ENCODE measurements at places on chromosomes 4 and X.
A peak's percentile ranks its signal among the peaks of the same experiment; 100 is the strongest.

DNA sequence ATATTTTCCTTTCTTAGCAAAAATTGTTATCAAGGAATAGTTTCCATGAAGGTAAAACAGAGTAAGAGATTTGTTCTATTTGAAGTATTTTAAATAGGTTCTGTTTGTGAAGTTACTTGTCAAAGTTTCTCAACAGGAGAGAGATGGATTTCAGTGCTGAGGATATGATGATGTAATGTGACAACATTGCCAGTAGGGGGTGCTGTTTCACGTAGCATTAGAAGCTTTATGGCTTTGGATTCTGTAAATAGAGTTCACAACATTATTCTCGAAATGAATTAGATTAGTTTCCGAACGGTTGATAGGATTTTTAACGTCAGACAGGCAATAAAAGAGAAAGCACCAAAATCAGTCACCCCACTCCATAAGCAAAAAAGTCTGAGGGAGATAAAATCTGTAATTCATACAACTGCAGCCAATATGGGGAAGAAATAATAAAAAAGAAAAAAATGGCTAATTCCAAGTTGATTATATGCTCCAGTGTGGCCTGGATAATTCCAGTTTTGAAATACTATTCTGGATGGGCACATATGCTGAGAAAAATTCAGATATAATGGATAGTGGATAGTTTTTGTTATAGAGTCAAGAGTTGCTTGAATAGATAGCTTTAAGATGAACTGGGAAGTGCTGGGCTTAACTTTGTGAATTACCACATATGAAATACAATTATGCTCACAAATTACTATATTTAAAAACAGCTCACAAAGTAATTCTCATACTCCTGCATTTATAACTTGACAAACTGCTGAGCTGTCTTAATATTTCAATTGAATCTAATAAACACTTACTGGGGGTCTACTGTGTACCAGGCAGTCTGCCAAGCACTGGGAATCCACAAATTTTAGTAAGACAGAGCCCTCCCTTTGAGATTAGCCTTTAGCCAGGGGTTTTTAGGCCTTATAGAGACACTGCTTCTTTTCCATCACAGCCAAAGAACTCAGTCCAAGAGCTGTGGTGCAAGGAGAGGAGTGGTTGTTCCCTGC lies 109.1 kb downstream of the GPAT3 start:
- H3K4me1 ChIP-seq = no peaks in the 10 kb centered on the region
- no peak overlapping the region for H3K27ac ChIP-seq
- DNase-seq = peak; percentile 44
- H3K4me3 ChIP-seq = no peak overlapping the region
- no peaks in the 10 kb centered on the region for H3K36me3 ChIP-seq

DNA sequence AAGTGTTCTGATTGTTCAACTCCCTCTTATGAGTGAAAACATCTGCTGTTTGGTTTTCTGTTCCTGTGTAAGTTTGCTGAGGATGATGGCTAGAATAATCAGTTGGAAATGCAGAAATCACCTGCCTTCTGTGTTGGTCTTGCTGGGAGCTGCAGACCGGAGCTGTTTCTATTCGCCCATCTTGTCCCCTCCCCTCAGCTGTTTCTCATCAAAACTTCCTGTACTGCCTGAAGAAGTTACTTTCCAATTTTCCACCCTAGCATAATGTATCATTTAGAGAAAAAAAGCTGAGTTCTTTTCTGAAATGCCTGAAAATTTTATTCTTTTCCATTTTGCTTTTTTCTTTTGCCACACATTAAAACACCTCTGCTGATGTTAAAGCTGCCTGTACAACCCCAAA lies 167.6 kb downstream of the TEX13A start:
- no peaks in the 10 kb centered on the region for H3K36me3 ChIP-seq
- H3K27me3 ChIP-seq = no peaks in the 10 kb centered on the region
- H3K4me3 ChIP-seq = no peak overlapping the region
- no peaks in the 10 kb centered on the region for H3K4me1 ChIP-seq

GRCh38 chr4:37224854-37225253 lies 19.7 kb upstream of the NWD2 start:
- no peaks in the 10 kb centered on the region for H3K27me3 ChIP-seq
- no peaks in the 10 kb centered on the region for H3K36me3 ChIP-seq
- no peak for DNase-seq
- H3K27ac ChIP-seq = no peak overlapping the region

DNA sequence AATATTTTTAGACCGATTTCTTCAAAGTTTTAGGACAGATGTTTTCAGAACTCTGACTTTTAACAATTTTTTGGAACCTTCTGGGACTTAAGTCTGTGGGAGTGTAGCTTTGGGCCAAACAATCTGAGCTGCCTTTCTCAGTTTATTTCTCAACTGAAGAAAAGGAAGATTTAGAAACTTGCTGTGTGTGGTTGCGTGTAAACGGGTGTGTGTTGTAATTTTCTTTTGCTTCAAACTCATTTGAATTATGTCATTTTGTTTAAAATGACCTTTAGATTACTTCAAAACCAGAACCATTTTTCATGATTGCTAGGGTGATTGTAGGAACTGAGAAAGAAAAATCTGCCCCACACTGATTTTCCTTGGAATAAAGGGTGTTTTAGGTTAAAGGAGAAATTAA lies 577.7 kb upstream of the GALNTL6 start:
- H3K4me1 ChIP-seq = no peaks in the 10 kb centered on the region
- H3K36me3 ChIP-seq = no peaks in the 10 kb centered on the region
- no peak overlapping the region for H3K4me3 ChIP-seq
- H3K27ac ChIP-seq = no peak overlapping the region

- no peak overlapping the region for H3K27ac ChIP-seq
- no peak overlapping the region for H3K4me3 ChIP-seq
- peak; percentile 46 for DNase-seq
- H3K36me3 ChIP-seq = no peaks in the 10 kb centered on the region
- no peaks in the 10 kb centered on the region for H3K27me3 ChIP-seq
Measured at GRCh38 chr4:14924812-14925344, 77.4 kb upstream of the CPEB2 start.

DNA sequence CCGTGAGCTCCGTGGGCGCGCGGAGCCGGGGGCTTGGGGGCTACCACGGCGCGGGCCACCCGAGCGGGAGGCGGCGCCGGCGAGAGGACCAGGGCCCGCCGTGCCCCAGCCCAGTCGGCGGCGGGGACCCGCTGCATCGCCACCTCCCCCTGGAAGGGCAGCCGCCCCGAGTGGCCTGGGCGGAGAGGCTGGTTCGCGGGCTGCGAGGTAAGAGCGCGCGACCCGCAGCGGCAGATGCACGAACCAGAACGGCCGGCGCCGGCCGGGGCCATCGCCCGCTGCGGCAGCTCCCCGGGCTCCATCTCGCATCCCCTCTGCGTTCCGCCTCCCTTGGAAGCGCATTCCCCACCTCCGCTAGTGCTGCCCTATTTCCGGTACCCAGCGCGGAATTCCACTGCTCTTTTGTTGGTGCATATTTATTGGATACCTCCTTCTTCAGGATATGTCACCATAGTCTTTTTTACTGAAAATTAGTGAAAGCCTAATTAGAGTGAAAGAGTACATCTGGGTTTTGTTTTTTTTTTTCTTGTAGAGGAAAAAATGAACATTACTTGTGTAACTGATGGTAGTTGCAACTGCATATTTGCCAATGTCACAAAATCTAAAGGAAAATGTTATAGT lies 797 bp downstream of the PKD2 start:
- H3K27ac ChIP-seq = peak overlapping the region; percentile 40
- H3K4me3 ChIP-seq = peak overlapping the region; percentile 74
- peaks cover 14% of the 10 kb centered on the region for H3K36me3 ChIP-seq
- H3K4me1 ChIP-seq = peaks cover 21% of the 10 kb centered on the region

- no peaks in the 10 kb centered on the region for H3K27me3 ChIP-seq
- peaks cover 33% of the 10 kb centered on the region for H3K4me1 ChIP-seq
- H3K4me3 ChIP-seq = peak overlapping the region; percentile 28
Measured at GRCh38 chr4:26022346-26023202, 108.6 kb downstream of the SMIM20 start.

DNA sequence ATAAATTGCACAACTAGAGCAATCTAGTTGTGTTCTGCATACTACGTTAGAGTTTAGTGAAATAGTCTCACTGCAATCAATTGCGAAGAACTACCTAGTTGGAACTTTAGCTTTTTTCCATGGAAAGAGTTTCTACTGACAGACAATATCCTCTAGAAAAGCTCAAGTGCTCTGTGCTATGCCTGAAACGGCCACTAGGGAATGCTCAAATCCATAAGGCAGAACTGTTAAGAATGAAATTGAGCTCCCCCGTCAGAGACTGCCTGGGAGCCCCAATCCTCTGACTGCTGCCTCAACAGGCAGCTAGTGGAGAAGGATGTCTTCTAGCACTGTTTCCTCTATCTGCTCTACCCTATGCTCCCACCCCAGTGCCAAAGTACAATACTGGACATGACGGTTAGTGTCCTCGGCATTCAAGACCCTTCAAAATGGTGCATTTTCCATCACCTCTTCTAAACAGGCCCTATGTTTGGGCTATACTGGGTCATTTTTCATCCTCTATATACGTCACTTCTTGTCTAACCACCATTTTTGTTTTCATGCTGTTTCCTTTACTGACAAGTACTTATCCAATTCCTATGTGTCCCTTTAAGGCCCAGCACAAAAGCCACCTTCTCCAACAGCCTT lies 35.3 kb downstream of the FRMD7 start:
- H3K27me3 ChIP-seq = no peaks in the 10 kb centered on the region
- no peaks in the 10 kb centered on the region for H3K4me1 ChIP-seq
- no peak overlapping the region for H3K27ac ChIP-seq
- no peak overlapping the region for H3K4me3 ChIP-seq

- H3K27ac ChIP-seq = no peak overlapping the region
- no peaks in the 10 kb centered on the region for H3K27me3 ChIP-seq
- no peak overlapping the region for H3K4me3 ChIP-seq
- H3K4me1 ChIP-seq = peaks cover 9% of the 10 kb centered on the region
Measured at GRCh38 chr4:106258145-106259045, 57.6 kb downstream of the TBCK start.

Measured in Calu3 (cell line).